ENCODE measurements at places on chromosomes 1 and 21. TPM values are rescaled to one million over a fixed set of nuclear protein-coding genes. Genes with fewer than 3 reads are reported as not detected.
A peak's percentile ranks its signal among the peaks of the same experiment; 100 is the strongest.

FCRLB gene
- 0.25 TPM for polyA plus RNA-seq

CFAP74 gene
- not detected for polyA plus RNA-seq

ASCL5 gene
- polyA plus RNA-seq, result not detected

MR1 gene
- 0.70 TPM for polyA plus RNA-seq

FLG2 gene
- polyA plus RNA-seq, result not detected

CNKSR1 gene
- polyA plus RNA-seq, result 45.3 TPM

PADI2 gene
- polyA plus RNA-seq, result 58.3 TPM

FCRL2 gene
- polyA plus RNA-seq, result not detected

PDE4B gene
- 4.9 TPM for polyA plus RNA-seq

DNA sequence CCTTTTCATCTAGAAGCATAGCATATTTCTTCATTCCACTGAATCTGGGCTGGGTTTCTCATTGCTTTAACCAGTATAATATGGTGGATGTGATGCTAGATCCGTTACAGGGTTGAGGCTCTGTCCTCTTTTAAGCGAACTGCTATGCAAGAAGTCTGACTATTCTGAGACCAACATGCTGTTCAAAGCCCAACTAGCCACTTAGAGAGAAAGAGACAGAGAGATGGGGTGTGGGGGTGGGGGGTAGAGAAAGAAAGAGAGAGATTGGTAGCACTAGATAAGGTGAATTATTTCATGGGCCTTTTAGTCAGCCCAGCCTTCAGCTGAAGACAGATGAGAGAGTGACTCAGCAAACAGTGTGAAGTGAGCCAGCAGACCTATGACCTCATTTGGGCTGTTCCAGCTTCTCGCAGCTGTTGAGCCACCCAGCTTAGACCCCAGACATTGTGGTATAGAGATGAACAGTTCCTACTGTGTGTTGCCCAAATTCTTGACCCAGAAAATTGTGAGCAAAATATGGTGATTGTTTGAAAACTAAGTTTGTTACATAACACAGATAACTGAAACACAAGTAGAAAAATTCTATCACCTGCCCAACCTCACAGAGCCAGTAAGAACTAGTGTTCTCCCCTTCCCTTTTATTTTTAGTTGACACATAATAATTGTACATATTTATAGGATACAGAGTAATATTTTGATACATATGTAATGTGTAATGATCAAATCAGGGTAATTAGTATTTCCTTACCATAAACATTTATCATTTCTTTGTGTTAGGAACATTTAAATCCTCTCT lies 40.7 kb upstream of the PRKACB start:
- DNase-seq, result peak; percentile 27

DNA sequence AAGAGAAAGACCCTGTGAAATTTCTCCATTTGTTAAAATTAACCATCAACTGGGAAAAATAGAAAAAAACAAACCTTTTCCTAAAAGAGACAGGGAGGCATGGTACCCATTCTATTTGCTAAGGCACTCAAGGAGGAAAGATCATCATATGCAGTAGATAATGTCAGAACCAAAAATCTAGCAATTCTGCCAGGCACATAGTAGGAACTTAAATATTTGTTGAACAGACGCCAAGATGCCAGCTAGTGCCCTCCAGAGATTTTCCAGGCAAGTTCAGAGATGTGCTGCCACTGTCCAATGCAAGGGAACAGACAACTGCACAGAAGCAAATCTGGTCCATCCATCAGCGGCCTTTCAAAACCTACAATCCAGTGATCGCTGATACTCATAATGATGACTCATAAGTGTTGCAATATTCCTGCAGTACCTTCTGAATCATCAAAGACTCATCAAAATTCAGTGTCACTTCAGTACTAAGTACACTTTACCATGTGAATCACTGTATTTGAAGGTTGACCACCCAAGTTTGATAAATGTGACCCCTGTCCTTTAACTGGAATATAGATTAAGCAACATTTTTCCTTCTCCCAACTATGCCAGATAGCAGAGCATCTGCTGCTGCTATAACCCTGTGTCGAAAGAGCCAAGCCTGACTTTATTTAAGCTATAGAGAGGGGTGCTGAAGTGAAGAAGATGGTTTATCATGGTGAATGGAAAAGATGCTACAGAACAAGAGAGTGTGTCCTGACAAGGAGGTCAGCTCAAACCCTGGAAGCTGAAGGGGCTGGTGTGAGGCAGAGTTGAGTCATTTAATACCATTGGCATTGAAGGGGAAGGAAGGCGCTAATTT lies 99.1 kb downstream of the MT1HL1 start:
- peak; percentile 19 for DNase-seq

DNA sequence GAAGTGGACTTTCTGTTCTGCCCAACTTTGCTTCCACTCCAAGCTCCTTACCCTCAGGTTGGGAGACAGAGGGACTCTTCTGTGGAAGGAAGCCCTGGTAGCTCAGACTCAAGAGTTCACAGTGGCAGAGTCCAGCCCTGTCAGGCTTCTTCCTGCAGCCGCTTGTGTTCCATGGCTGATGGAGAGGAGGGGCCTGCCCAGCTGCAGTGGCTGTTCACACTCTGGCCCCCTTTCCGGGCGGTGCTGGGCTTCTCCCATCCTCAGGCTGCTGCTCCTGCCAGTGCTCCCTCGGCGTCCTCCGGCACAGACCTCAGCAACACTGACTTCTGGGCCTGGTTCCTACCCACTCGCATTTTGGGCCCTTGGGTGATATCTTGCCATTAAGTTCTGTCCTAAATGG lies 4.0 kb downstream of the KRTAP10-1 start:
- no peak for DNase-seq

- peak; percentile 92 for DNase-seq
Measured at GRCh38 chr1:155070721-155071569, 7.4 kb downstream of the EFNA4 start.

DNA sequence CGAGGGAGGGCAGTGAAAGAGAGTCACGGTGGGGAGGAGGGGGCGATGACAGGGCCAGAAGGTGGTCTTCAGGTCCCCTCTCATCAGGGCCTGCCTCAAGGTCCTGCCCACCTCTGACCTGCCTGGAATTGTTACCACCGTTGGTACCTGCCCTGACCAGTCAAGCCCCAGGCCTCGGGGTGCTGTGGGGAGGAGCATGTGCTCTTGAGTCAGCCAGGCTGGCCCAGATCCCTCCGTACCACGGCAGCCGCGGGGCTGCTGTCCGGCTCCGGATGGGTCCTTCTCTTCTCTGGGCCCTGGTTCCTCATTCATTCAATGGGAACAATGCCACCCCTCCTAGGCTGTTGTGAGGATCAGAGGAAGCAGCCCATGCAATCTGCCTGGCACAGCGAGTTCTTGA lies 22.0 kb downstream of the SERINC2 start:
- DNase-seq, result no peak

DNA sequence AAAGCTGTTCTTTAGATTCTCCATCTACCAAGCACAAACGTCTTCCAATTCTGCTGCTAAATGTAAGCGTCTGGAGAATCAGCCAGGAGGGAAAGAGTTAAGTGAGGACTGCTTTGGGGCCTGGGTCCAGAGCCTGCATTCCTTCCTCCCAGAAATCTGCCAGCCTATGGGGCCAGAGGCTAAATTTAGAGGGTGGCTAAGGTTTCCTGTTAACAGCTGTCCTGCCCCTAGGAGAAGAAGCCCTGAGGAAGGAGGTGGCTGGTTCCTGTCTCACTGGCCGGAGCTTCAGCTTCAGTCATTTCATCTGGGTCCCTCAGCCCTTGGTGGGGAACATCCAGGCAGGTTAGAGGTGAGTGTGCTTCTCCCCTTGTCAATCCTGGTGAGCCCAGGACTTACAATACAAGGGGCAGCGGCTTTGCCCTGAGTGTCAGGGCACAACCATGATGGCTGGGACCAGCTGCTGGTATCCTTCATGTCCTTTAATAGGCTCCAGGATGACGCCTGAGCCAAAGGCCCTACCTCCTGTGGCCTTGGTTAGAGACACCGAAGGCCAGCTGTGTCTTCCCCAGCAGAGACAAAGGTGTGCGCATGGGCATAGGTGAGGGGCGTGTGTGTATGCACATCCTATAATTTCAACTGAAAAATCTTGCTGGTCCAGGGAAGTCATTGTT lies at the start of gene STYXL2:
Gene STYXL2 (plus strand): TSS at position 230 of the 671 bp plus-strand sequence. CDS start 775 bp downstream, outside the sequence.
- DNase-seq, result peak; percentile 64

DNA sequence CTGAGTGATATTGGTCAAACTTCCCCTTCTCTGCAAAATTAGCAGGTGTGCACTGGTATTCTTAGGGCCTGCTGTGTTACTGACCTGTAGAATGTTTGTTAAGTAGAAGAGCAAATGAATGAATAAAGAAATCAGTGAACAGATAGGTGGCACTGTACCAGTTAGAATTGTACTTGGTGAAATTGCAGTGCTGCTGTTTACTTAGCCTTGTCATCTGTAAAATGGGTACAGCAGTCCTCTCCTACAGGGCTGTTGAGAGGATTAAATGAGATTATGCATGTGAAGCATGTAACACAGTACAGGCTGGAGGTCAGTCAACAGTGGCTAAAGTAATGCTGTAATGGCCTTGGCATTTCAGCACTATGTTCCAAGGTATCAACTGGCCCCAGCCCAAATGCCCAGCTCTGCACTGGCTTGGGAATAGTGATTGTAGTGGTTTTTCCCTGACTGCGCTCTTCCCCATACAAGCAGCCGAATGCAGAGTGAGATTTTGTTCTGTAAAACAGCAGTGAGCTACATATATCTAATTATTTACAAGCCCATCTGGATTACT lies 10.5 kb downstream of the VANGL1 start:
- no peak for DNase-seq

- DNase-seq, result no peak
Measured at GRCh38 chr1:246052603-246053002, 454.5 kb downstream of the SMYD3 start.

DNA sequence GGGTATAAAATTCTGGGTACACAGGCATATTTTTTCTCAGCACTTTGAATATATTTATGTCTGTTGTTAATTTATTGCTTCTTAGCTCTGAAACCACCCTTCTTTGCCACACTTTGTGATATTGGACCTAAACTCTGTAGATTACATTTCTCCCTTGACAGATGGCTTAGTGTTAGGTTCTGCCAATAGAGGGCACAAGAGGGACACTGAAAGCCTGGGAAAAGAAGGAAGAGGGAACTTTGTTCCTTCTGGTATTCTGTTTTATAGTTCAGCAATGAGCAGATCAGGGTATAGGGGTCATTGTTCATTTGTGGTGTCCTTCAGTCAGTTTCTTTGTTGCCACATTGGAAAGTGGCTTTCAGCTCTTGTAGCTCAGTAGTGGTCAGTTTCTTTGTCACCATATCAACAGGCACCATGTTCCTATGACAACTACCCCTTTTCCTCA lies 423.5 kb upstream of the PROX1 start:
- DNase-seq, result no peak

GRCh38 chr1:1752636-1753606 lies 25.3 kb downstream of the NADK start:
- peak; percentile 56 for DNase-seq

- no peak for DNase-seq
Measured at GRCh38 chr1:147665521-147665920, 4.8 kb downstream of the ACP6 start.

DNA sequence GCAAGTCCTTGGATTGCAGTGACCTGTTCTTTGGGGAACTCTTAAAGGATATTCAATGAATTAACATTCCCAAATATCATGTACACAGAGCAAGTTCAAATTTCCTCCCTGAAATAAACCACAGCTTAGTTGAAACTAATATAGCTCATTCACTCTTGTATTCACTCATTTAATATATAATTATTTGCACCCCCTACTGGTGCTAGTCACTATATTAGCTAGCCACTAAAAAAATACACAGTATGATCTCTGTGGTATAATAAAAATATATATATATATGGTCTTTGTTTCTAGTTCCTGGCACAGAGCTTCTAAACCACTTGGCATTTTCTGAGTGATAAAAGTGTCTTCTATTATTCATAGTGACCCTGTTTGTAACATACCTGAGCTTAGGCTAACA lies 177.3 kb upstream of the LYPLAL1 start:
- no peak for DNase-seq

DNA sequence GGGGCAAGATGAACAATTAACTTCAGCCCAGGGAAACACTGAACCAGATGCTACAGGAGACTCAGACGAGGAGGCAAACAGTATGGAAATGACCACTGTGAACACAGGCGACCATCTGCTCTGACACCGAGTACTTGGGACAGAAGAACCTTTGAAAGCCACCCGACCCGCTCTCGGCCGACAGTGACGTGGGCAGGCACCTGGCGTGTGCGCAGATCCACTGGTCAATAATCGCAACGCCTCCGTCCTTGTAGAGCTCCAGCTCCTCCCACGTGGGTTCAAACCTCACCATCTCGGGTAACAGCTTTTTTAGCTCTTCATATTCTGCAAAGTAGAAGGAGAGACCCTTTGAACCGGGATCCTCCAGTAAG lies 20.3 kb downstream of the POFUT2 start:
- DNase-seq, result no peak

DNA sequence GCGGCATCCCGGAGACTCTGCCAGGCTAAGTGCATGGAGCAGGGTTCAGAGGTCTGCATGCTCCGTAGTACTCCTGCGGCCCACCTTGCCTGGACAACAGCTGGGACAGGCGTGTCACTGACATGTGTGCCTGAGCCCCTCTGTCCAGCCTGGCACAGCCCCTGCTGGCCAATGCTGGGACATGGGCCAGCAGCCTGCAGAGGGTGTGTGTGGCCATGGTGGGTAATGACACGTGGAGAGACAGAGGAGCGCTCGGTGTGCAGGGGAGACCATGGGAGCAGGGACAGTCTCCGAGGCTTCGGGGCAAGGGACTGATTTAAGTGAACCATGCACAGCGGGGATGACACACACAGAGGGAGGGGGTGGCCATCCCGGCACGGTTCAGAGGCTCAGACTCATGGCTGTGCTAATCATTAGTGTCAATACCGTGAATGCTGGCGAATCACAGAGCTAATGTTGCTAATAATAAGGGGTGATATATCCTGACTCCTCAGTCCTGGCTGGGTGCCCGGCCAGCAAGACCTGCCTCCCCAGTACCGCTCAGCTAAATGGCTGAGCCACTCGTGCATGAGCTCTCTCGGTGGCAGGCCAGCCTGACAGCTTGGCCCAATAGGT lies 41.5 kb downstream of the IGSF21 start:
- DNase-seq, result no peak

DNA sequence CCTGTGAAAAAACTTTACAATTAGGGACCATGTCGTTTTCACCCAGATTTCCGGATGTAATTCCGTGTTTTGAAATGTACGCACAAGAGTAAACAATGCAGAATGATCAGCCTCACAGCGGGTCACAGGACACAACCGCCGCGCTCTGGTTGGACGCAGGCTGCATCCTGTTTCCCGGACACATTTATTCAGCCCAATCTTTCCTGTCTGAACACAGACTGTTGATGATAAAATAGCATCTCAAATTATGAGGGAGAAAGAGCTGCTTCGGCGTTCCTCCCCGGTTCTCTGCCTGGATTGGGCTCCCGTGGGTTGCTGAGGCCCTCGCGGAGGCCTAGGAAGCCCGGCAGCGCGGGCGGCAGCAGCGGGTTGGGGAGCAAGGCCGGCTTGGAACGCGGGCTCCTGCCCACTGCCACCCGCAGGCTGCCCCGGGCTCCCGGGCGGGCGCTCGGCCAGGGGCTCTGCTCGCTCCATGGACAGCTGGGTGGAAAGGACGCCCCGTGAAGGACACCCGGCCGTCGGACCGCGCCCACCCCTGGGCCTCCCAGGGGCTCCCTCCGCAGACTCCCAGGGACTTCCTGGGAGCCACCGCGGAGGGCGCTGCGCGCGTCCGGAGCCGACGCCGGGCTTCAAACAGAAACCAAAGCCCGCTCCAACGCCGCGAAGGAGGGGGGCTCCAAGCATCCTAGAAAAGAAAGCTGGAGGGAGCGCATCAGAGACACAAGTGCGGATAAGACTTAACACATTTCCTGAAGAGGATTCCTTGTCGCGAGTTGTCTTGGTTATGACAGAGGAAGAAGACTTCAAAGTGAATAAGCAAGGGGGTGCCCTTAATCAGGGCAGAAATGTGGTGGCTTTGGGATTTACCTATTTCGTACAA lies 122.3 kb downstream of the ESRRG start:
- peak; percentile 87 for DNase-seq

GRCh38 chr1:81349194-81349965 lies 451.4 kb upstream of the ADGRL2 start:
- no peak for DNase-seq
